H4 (cell line): ENCODE measurements at places on chromosomes 13 and 19. TPM values are rescaled to one million over a fixed set of nuclear protein-coding genes. Genes with fewer than 3 reads are reported as not detected.

SLITRK6 gene
- 5.0 and 5.5 TPM in 2 replicates for total RNA-seq

ADPRHL1 gene
- 0.23 and 1.3 TPM in 2 replicates for total RNA-seq

KCNN1 gene
- 0.49 and 1.7 TPM in 2 replicates for total RNA-seq

RAB20 gene
- total RNA-seq, result 12.3 and 14.6 TPM in 2 replicates

ZNF443 gene
- total RNA-seq, result 2.1 and 3.1 TPM in 2 replicates

DCT gene
- total RNA-seq, result 0.14 and 0.27 TPM in 2 replicates

ZNF626 gene
- total RNA-seq, result 3.8 and 4.8 TPM in 2 replicates
